Stimulated activated CD4-positive, alpha-beta T cell treated with anti-CD3 and anti-CD28 coated beads, TNF-alpha, amount 100 ng/mL, for 1 hour (primary cell): ENCODE measurements at places on chromosomes 3 and 15.

- DNase-seq, result no peak
Observed at GRCh38 chr15:100310041-100310405, 31.8 kb downstream of the ADAMTS17 start.

DNA sequence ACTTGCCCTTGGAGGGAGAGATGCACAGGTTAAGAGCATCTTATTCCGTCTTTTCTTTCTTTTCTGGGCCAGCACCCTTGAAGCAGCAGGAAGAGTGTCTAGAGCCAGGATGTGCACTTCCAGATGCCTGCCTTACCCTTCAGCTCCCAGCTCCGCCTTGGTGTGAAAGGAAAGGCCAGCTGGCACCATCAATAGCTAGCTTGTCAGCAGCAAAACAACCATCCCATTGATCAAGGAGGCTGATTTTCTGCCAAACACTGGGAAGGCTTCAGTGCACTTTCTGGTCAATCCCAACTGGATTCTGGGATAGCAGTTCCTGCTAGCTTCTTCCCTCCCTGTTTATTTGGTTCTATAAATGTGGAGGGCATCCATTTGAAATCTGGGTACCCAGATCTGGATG lies 110.9 kb upstream of the GALNT15 start:
- DNase-seq, result no peak

- no peak for DNase-seq
Observed at GRCh38 chr3:7144697-7145308, 283.9 kb downstream of the GRM7 start.

DNA sequence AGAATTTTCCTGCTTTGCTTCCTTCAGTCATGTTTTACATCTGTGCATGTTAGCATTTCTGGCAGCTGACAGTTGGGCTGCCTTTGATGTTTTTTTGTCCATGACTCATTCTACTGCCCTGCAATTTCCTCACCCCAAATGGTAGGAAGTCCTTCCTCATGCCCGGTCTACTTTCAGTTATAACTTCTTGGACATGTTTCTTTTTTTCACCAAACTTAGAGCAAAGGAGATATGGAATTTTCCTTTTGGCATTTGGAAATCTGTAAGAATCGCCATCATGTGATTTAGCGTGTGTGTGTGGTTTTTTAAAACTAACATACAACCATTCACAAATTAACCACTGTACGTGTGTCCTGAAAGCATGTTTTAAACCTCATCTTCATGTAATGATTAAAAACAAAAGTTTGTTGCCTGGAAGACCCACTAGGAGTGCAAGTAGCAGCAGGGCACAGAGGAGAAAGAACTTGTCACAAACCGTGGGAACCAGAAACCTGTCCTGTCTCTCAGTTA lies 430.7 kb upstream of the CFAP20DC start:
- DNase-seq, result no peak

DNA sequence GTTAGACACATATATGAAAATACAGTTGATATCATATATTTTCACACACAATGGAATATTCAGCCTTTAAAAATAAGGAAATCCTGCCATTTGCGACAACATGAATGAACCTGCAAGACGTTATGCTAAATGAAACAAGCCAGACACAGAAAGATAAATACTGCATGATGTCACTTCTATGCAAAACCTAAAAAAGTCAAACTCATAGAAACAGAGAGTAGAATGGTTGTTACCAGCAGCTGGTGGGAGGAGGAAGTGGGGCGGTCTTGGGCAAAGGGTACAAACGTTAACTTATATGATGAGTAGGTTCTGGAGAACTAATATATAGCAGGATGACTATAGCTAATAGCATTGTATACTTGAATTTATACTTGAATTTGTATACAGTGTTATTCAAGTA lies 213.2 kb upstream of the NR2F2 start:
- DNase-seq, result no peak

- no peak for DNase-seq
Observed at GRCh38 chr3:21755896-21756295, 4.9 kb upstream of the ZNF385D start.

- no peak for DNase-seq
Observed at GRCh38 chr3:40152482-40153133, 156.9 kb upstream of the EIF1B start.

DNA sequence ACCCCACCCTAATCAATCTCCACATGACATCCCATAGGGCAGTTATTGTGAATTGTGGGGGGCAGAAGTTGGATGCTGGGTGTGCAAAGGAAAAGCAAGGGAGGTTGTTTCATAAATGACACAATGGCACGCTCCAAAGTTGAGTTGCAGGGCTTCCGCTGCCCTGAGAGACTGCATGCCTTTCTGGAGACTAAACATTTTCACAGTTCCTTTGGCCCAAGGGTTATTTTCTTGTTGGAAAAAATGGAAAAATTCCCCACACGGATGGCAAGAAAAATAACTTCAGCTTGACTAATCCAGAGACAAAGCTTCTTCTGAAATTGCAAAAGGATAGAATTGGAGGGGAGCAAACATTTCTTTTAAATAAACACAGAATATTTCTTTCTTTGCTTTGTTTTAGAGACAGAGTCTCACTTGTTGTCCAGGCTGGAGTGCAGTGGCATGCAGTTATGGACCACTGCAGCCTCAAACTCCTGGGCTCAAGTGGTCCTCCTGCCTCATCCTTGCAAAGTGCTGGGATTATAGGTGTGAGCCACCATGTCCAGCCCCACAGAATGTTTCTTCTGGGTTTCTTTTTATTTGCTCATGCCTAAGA lies 19.1 kb upstream of the TPM1 start:
- no peak for DNase-seq

GRCh38 chr15:87196498-87196897 lies 1060.0 kb downstream of the NTRK3 start:
- DNase-seq, result no peak

- no peak for DNase-seq
Observed at GRCh38 chr3:184942735-184943134, 130.8 kb downstream of the VPS8 start.

DNA sequence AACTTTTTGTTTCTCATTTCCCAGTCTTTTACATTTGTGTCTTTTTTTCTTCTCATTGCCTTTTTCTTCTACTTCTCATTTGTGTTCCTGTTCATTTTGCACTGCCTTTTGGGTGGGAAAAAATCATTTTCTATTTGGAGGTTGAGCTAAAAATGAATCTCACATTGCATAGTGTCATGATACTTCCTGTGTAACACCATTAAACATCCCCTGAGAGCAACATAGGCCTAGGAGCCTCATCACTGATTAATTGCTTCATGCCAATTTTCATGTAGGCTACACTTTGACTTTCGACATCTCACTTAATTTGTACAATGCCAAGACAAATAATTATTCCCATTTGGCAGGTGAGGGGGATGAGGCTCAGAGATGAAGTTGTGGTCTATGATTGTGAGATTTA lies 279.2 kb downstream of the EDEM1 start:
- no peak for DNase-seq

GRCh38 chr3:116299646-116300081 lies 145.6 kb downstream of the LSAMP start:
- no peak for DNase-seq

DNA sequence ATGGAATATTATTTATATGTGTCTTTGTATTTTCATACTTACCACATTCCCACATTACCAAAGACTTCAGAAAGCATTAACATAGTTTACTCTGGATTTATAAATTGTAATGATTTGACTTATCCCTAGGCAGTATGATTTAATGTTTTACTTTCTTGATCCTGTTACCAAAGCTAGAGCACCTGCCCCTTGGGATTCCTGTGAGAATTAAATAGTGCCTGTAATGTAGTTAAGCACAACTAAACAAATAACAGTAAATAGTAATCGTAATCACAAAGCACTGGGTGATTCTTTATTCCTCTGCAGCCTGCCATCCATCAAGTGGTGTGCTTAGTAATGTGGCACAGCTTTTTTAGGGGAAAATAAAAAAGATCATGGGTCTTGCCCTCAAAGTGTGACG lies 39.1 kb downstream of the ATP2C1 start:
- no peak for DNase-seq

DNA sequence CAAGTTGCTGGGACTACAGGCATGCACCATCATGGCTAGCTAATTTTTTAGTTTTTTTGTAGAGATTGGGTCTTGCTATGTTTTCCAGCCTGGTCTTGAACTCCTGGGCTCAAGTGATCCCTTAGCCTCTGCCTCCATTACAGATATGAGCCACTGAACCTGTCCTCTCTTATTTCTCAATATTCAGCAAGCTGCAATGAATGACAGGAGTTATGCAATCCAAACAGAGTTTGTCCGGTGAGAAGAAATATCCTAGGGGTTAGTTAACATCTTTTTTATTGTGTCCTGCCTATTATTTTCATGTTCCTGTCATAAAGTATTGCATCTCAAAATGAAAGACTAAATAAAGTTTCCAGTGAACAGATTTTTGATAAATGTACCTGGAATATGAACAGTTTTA lies 1161.4 kb downstream of the OTOL1 start:
- DNase-seq, result no peak

DNA sequence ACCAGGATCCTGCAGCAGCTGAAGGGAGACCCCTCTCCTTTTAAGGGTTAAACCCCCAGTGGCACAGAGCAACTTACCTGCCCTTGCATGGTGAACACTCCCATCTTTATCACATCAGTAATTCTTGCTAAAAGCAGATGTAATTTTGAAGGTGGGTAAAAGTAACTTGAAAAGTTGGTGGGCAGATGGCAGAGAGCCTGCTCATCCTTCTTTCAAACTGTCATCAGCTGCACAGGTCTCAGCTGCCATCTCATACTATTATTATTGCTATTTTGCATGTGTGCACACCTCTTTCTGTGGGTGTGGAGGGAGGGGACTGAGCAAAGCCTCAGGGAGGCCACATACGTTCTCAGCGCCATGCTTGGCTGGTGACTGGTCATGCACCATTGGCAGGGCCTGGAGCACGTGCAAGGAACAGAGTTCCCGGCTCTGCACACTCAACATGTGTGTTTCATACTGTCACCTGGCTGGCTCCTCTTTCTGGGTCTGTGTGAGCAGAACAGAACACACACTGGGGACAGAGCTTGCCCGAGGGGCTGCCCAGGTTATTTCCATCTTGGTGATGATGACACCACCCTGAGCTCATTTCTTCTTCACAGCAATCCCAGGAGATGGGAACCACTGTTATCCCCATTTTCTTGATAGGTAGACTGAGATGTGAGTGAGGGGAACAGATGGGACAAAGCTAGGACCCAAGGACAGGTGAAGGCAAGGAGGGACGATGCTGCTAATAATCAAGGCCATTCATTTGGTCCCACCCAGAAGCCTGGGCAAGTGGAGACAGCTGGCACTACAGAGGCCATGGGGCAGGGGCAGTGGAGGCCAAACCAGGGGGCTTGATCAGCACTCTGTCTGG lies 95.8 kb upstream of the KLF13 start:
- DNase-seq, result no peak

GRCh38 chr3:117063930-117064329 lies 354.4 kb downstream of the TUSC7 start:
- no peak for DNase-seq

- no peak for DNase-seq
Observed at GRCh38 chr3:156323466-156323865, 203.1 kb downstream of the KCNAB1 start.

DNA sequence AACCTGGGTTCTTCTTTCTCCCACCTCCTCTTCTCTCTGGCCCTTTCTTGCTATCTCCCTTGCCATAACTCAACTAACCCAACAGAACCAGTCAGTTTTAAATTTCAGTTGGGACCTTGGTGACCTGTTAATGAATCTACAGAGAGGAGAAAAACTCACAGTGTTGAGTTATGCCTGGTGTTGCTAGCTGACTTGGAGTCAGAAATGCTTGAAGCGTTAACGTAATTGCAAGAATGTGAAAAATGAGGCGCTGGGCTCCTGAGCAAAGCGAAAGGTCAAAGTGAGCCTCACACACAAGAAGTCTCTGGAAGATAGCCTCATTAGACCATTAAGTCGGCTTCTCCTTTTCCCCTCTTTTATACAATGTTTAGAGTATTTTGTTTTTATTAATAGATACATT lies 18.4 kb downstream of the MEIS2 start:
- no peak for DNase-seq

- DNase-seq, result no peak
Observed at GRCh38 chr15:93044301-93045190, 44.5 kb downstream of the RGMA start.

GRCh38 chr3:170739410-170739809 lies 130.6 kb downstream of the RPL22L1 start:
- DNase-seq, result no peak

DNA sequence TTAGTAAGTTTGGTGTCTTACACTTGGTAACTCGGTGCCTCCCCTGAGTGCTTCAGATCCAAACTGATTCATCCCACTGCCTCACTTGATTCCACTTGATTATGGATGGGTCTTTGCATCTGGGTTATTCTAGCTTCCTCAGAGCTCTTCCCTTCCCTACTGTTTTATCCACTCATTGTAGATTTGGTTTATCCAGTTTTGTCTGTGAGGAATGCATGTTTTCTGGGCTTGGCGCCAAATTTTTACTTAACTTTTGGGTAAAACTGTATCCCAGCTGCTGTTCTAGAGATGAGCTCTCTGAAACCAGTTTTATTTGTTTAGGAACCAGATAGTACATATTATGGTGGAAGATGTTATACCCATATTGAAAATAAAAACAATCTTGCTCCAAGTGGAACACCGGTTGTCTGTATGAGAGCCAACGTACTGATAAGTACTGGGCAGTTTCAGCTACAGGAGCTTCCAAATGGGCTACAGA lies 20.9 kb downstream of the RAD54L2 start:
- DNase-seq, result no peak

DNA sequence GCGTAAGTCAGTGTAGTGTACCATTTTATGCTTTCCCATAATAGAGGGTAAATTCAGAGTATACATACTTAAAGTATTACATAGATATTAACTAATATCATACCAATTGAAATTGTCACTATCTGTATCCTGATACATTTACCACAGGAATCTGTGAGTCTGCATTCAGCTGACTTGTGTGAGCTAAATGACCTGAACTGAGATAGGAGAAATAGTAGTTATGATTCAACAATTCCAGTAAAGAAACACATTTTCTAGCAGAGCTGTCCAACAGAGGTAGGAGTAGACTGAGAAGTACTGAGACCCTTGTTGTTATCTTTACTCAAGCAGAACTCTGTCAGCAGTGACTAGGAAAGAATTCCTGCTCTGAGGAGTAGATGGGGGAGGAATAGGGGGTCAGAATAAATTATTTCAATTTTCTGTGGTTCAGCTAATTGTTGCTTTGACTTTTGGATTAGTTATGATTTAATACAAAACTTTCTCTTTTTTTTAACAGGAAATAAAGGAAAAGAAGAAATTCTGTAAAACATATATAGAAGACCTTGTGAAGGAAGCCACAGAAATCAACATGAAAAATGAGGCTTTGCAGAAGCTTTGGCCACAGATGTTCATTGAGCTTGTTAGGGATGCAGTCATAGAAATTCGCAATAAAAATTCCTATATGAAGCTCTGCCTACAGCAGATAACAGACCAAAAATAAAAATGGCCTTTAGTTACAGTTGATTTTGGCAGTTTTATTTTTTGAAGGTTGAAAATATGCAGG lies 66.2 kb upstream of the THSD4 start:
- DNase-seq, result no peak

DNA sequence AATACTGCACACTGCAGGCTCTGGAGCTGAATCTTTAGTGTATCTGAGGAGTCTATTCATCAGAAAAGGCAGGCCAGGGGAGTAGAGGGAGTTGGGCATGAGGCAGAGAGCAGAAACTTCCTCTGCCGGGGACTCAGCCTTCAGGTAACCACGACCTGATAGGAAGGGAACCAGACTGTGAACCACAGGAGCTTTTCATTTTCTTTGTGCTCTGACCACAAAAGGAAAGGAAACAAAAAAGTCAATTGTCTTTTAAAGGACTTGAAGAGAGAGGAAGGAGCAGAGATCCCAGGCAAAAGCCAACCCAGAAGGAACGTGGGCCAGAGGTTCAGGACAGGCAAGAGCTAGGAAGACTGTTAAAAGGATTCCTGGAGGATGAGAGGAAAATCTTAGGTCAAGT lies 573.3 kb downstream of the EPHB1 start:
- DNase-seq, result no peak

GRCh38 chr15:73387507-73388255 lies 18.9 kb upstream of the HCN4 start:
- no peak for DNase-seq
